AG04449 (cell line): ENCODE measurements at places on chromosomes 7 and 10.

DNA sequence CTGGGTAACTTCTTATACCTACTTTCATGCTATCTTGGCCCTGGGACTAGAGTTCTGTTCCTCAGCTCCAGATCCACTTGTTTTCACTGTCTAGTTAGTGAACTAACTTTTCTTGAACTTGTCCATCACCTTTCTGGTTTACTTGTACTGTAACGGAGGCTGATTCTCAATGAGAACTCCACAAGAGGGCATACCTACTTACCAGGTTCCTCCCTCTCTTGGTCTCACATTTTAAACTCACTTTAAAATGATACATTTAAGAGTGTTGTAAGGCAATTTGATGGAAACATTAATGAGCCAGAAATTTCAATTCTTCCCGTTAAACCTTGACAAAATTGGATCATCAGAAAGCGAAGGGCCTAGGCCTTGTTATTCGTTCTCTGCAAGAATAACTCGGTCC lies 111.6 kb downstream of the MAGI2 start:
- no peak for DNase-seq

- DNase-seq: no peak
Observed at GRCh38 chr10:24617771-24618396, 105.8 kb downstream of the ARHGAP21 start.

GRCh38 chr10:71920540-71921323 lies 43.5 kb upstream of the CHST3 start:
- no peak for DNase-seq

GRCh38 chr7:70944516-70944915 lies 187.4 kb upstream of the GALNT17 start:
- DNase-seq: no peak

DNA sequence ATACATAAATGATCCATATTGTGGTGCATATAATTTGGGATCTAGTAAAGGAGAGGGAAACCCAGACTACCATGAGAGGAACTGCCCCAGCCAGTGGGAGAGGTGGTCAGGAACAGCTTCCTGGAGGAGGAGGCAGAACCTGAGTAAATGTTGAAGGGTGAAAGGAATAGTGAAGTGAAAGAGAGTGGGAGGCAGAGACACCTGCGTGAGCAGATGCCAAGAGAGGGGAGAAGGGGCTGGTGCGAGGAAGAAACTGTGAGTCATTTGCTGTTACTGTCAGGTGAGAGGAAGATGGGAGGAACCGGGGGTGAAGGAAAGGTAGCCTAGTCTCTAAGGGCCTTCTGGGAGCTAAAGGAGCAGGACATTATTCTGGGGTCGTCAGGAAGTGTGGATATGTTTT lies 294.8 kb downstream of the GRID1 start:
- DNase-seq: no peak

- no peak for DNase-seq
Observed at GRCh38 chr10:69130251-69130650, 6.3 kb downstream of the VPS26A start.
